ENCODE measurements at places on chromosomes 5 and 9.

DNA sequence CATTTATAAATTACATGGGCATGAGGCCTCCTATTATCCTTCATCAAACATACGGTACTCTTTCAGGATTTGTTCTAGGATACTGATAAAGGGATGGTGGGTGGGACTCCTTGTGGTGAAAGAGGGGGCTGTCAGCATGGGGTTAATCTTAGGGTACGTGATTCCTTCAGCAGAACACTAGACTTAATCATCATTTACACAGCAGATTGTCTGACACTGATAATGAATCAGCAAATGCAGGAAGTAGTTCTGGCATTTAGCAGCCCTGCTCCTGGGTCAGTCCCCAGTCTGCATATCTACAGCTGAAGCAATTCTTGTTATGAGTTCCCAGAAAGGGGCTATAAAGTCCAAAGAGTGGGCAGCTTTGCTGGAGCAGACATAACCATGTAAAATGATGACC lies 384.6 kb downstream of the SPOCK1 start:
- no peak for DNase-seq

DNA sequence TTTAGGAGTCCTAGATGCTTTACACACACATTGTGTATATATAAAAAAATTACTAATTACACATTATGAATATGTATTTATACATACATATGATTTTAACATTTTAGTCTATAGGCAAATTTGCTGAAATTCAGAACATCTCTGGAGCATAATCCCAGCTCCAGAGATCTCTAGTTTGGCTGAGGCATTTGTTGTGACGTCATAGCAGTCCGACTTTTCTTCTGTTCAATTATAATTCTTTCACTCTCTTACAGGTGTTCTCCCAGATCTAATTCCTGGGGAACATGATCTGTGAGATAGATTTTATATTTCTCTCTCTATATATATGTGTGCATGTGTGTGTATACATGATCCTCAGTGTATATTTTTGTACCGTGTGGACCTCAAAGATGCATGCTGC lies 1876.2 kb downstream of the EFNA5 start:
- no peak for DNase-seq

DNA sequence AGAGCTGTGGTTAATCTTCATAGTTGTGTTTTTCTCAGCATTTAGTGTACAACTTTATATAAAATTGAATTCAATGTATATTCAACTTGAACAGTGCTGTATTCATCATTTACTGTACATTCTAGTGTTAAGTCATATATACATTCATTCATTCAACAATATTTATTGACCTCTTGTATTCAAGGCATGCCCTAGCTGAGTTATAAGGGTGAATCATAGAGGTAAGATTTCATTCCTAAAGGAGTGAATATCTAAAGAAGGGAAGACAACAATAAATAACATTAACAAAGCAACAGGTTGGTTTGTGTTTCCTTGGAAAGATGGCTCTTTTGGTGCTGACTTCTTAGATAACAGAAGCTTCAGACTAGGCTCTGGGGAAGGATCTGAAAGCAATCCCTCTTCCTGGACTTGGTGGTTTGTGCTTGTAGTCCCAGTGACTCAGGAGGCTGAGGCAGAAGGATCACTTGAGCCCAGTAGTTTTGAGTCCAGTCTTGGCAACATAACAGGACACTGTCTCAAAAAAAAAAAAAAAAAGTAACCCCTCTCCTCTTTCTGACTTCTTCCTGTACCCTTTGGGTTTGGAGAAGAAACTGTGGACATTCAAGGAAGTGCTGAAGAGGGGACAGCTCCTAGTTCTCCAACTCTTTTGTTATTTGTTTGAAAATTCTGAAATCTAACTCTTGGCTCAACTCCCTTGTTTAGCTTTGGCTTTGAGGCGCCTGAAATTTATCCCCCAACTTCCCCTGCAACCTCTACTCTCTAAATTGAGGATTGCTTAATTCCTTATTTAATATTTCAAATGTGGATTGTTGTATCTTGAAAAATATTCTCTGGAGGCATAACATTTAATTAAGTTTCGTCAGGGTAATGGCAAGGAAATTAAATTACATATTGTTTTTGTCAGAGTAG lies 80.2 kb downstream of the OSTF1 start:
- DNase-seq = no peak

DNA sequence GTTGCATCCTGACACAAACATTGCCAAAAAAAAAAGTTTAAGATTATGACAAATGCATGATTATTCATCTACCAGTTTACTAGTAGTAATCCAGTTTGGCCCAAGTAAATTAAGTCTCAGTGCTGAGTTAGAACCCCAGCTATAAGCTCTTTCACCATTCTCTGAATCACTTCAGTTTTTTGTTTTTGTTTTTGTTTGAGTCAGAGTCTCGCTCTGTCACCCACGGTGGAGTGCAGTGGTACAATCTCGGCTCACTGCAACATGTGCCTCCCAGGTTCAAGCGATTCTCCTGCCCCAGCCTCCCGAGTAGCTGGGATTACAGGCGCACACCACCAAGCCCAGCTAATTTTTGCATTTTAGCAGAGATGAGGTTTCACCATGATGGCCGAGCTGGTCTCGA lies 1.5 kb upstream of the PCYOX1L start:
- DNase-seq = no peak

GRCh38 chr5:107855171-107855570 lies 184.4 kb upstream of the EFNA5 start:
- no peak for DNase-seq

GRCh38 chr5:98397081-98397480 lies 376.4 kb upstream of the RGMB start:
- DNase-seq = no peak

GRCh38 chr5:14706615-14707021 lies 42.1 kb downstream of the OTULIN start:
- no peak for DNase-seq

Measured in stimulated activated CD4-positive, alpha-beta T cell treated with anti-CD3 and anti-CD28 coated beads, Interleukin-2, amount 100 ng/mL, for 24 hours (primary cell).